Stimulated activated CD8-positive, alpha-beta memory T cell treated with anti-CD3 and anti-CD28 coated beads, Interleukin-15, amount 100 ng/mL, for 4 hours (primary cell): ENCODE measurements at places on chromosomes 2 and 18.

DNA sequence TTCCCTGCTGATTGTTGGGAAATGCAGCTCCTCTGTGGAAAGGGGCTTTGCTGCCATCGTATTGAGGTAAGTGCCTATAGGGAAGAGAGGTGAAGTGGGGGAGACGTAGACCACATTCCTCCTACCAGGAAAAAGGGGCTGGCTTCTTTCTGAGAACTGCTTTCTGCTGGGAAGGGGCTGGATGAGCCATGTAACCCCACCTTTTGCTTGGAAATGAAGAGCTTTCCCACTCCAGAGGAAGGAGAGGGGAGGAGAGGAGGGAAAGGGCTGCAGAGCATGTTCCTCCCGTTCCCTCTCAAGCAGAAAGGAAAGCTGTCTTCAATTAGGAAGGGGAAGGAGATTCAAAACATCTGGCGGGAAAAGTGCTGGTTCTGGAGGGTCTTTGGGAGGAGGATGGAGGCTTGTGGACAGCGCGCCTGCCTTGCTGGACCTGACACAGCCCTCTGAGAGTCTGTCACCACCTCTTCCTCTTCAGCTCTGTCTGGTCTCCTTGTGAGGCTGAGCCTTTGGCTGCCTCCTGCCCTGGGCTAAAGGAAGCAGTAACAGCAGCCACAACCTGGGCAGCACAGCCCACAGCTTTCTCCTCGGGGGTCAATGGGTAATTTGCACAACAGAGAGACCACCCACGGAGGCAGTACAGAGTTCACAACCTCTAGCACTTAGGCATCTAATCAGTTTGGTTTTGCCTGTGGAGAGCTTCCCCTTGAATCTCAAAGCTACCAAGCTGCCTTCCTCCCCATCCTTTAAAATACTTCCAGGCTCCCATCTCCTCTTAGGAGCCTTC is 410.0 kb upstream of the TNP1 start:
- DNase-seq, result no peak

DNA sequence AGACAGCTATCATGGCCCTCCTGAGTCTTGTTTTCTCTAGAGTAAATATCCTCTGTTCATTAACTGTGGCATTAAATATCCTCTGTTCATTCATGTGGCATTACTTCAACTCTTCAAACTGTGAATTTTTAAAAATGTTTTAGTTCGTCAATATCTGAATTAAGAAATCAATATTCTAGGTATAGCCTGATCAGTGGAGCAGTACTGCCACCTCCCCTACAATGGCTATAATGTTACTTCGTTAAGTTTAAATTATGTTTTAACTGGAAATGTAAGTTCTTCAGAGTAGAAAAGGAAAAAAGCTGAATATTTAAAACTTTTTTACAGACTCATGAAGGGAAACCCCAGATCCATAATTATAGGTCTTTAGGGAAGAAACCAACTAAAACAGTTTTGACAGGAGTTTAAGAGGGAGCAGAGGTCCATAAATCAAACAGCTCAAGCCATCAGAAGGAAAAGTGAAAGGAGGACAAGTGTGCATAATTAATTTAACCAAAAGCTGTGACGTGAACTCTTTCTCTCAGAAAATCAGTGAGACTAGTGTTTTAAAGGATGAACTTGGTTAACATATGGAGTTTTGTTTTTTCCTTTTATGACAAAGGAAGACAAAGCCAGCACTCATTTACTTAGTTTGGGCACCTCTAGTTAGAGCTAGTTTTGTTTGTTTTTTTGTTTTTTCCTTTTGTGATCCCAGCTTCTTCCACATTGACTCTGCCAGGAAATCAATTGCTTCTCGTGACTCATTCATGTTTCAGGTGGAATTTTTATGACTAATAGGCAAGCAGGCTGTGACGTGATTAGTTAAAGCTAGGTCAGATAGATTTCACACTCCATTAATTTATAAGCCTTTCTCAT is 44.9 kb downstream of the RBBP8 start:
- no peak for DNase-seq

DNA sequence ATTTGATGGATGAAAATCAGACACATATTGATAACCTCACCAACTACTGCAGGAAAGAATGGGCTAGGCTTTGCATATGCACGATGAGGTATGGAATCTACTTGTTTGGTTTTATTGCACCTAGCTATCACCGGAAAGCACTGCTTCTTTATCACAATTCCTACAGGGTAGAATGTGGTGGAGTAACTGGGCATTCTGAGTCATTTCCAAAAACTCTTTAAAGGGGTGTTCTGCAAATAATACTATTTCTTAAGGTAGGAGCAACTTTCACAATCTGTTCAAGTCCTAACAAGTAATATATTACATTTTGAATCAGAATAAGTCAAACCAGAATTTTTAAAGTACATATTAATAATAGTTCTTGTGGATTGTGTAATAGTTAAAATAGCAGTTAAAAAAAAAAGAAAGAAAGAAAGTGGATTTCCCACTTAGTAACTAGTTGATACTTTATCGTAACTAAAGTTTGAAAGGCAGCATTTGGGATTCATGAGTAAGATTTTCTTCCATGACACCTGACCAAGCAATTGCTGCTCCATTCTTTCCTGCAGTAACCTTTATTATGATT is 40.5 kb downstream of the INO80C start:
- no peak for DNase-seq

DNA sequence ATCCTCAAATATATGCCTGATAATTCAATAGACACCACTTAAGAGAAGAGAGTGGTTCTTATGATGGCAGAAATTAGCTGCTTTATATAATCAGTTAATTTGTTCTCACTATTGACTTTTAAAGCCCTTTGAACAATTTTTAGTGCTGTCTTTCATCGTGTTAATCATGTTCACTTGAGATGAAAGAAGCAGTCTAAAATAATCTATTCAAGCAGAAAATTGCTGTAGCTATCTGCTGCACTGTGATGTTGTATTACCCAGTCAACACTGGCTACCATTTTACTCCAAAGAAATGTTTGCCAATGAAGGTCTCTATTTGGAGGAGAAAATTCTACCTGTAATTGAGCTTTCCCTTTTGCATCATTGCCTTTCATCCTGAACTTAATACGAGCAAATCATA is 459.8 kb upstream of the FSIP2 start:
- no peak for DNase-seq

DNA sequence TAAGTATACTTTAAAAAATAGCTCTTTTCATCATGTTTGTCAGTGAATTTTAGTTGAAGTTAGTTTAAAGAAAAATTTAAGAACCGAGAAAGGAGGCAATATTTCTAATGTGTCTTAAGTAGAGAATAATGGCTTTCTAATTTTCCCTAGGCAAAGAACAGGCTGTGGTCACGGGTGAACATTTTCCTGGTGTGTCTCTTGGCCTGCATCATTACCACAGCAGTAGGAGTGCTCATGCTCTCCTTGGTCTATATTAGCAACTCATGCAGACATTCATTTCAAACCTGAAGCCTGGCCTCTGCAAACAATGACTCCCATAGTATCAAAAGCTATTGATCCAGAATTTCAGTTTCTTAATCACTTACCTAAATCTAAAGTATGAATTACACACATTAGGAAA is 57.4 kb downstream of the C18orf54 start:
- no peak for DNase-seq

- DNase-seq, result no peak
Observed at GRCh38 chr2:6474161-6475140, 391.3 kb downstream of the CMPK2 start.

GRCh38 chr2:104163611-104164130 is 690.2 kb upstream of the POU3F3 start:
- no peak for DNase-seq

GRCh38 chr2:25618676-25619075 is 54.7 kb downstream of the DTNB start:
- no peak for DNase-seq

DNA sequence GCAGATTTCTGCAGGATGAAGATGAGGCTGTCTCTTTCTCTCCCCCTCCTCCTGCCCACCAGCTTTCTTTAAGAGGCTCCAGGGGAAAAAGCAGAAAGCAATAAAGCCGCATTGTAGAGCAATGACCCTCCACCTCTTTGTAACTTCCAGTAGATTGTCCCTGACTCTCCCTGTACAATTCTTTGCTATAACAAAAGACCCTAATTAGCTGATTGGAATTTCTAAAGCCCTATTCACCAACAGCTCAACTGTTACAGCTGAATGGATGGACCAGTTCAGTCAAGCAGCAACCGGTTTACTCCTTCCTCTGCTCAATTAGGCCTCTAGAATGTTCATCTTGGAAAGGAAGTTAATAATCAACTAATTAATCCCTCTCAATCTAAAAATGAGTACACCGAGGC is 301.0 kb downstream of the STK39 start:
- DNase-seq, result no peak

GRCh38 chr2:143582046-143582747 is 453.0 kb downstream of the ARHGAP15 start:
- no peak for DNase-seq

DNA sequence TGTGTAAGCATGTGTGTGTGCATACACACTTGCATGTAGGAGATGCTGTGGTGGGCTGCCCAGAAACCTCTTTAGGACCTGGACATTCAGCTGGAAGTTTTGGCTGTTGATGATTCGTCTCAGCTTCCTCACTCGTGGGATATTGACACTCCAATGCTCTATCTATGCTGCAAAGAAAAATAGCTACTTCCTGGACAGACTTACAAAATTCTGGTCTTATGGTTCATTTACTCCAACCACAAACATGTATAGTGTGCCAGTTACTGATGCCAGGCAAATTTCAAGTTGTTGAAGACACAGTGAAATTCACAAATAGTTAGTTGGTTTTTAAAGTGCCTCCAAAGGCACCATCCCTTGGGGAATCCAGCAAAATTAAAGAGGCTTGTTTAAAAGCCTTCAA is 882.6 kb downstream of the CPS1 start:
- no peak for DNase-seq

GRCh38 chr2:145769011-145769716 is 1249.2 kb upstream of the ZEB2 start:
- no peak for DNase-seq

DNA sequence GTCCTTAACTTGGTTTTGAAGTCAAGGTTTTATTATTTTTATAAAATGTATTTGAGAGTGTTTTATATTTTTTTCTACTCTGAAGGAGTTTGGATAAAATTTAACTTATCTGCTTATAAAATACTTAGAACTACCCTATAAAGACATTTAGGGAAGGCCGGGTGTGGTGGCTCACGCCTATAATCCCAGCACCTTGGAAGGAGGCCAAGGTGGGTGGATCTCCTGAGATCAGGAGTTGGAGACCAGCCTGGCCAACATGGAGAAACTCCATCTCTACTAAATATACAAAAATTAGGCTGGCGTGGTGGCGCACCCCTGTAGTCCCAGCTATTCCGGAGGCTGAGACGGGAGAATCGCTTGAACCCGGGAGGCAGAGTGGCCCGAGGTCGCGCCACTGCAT is 486.4 kb downstream of the DSC3 start:
- no peak for DNase-seq

- no peak for DNase-seq
Observed at GRCh38 chr2:9380702-9381628, 42.4 kb downstream of the ITGB1BP1 start.

DNA sequence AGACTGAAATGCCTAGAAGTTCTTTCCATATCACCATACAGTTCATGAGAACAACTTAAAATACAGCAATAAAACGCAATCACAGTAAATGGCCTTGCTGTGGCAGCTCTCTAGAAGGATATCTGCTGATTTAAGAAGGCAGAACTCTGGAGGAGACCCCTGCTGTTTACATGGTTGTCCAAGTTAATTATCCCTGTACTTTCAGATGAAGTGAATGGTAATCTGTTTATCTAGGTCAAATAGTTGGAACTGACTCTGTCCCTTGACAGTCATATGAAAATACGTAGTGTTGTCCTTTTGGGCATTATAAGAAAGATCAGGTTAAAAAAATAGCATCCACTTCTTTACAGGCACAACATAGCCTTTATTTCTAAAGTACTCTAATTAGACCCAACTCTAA is 115.6 kb downstream of the COLEC12 start:
- no peak for DNase-seq

DNA sequence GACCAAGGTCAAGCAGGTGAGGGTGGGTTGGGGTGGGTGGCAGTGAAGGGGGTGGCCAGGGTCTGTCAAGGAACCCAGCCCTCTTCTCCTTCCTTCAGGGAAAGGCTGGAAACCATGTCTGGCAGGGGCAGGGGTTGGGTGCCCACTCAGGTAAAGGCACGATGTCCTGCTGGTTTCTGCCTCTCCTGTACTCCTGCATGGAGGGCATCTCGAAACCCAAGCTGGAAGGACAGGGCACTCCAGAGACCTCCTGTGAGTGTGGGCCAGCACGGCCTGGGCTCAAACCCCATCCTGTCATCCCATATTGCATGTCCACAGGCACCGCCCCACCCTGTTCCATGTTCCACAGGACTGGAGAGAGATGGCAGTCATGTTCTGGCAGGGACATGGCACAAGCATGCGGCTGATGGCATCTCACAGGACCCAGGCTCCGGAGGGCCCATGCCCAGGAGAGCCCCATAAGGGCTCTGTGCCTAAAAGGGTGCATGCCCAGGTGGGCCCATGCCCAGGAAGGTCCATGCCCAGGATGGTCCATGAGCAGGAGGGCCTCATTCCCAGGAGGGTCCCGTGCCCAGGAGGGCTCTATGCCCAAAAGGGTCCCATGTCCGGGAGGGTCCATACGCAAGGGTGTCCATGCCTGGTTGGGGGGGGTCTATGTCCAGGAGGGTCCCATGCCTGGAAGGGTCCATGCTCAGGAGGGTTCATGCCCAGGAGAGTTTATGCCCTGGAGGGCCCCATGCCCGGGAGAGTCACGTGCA is 6.4 kb downstream of the GPR35 start:
- DNase-seq, result no peak

DNA sequence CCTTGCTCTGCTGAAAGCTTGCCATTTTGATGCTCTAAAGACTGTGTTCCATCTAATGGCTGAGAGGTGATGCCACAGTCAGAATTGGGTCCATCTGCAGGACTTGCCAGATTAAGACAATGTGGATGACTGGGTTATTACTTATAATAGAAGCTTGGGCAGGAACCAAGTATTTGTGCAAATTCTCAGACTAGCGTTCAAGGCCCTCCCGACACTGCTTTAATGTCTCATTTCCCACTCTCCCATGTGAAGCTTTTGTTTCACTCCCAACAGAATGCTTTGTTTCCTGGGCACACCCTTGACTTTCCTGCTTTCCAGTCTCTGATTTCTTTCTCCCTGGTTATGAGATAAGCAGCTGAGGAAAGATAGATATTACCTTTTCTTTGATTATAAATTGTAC is 215.8 kb downstream of the KCNS3 start:
- no peak for DNase-seq

DNA sequence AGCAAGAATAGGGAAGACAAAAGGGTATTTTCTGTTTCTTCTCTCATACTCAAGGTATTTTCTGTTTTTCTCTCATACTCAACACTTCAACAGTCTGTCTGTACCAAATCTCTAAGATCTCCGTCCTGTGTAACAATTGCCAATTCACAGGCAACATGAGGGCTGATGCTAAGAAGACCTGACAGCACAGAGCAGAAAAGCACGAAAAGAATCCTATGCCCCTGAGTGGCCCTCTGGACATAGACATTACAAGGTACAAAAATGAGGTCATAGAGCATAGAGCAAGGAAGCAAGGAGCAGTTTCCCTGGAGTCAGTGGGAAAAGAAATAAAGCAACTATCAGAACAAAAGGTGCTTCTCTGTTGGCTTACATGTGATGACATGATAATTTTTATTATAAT is 1612.6 kb upstream of the CELF4 start:
- no peak for DNase-seq
